Right ventricle myocardium superior (tissue), 1 donor: ENCODE measurements at places on chromosomes 11 and 22. TPM values are rescaled to one million over a fixed set of nuclear protein-coding genes. Genes with fewer than 3 reads are reported as not detected.

The MAPK8IP2 gene
- total RNA-seq: 0.62 TPM

The TEAD1 gene
- 107 TPM for total RNA-seq

The ANGPTL5 gene
- 1.9 TPM for total RNA-seq

The ARHGAP42 gene
- total RNA-seq: 7.2 TPM

GRCh38 chr11:92050305-92050704 is 174.3 kb upstream of the FAT3 start:
- no peak for DNase-seq

GRCh38 chr11:2256293-2256913 is 14.0 kb downstream of the ASCL2 start:
- DNase-seq: no peak

DNA sequence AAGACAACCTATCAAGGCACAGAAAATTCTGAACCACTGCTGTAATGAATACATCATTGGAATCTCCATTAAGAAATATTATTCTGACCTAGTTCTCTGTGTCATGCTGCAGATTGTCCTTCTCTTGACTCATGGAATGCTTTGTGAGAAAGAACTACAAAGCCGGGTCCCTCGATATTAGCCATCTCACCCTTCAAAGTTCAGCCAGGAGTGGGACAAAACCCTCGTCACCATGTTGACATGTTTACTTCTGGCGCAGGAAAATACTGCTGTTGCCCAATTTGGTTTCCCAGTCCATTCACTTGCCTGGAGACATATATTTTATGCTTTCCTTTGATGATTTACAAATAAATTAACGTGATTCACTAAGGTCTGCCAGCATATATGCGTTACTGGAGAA is 10.9 kb upstream of the WT1 start:
- no peak for DNase-seq

DNA sequence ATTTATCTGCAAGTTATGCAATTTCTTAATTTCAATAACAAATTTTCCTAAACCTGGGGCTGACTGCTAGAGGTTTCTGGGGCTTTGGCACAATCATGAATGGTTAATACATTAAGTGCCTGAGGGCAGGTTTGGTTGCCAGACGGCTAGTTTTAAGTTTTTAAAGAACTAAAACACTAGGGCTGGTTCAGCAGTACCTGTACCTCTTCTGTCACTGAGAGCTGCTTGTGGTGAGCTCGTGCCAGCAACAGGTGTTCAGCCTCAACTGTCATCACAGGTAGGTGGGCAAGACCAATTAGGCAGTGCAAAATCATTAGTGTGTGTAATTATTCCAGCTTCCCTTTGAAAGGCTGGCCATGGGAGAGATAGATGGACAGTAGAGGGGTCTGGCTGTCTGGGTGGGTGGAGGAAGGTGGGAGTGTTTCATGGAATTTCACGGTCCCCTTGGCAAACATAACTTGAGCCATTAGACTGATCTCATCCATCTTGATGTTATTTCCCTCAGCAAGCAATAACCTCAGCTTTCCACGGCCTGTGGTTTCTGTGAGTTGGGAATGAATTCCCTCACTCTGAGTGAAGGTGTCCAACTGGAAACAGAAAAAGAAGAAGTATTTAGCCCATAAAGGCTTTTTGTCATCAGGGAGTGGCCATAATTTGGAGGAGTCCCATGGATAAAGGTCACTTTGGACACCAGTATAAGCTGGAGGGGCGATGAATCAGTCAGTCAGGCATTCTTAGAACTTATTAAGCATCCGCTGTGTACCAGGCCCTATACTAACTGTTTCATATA is 114.8 kb downstream of the SNX19 start:
- DNase-seq: no peak
